ENCODE measurements at places on chromosomes 2 and 18.

DNA sequence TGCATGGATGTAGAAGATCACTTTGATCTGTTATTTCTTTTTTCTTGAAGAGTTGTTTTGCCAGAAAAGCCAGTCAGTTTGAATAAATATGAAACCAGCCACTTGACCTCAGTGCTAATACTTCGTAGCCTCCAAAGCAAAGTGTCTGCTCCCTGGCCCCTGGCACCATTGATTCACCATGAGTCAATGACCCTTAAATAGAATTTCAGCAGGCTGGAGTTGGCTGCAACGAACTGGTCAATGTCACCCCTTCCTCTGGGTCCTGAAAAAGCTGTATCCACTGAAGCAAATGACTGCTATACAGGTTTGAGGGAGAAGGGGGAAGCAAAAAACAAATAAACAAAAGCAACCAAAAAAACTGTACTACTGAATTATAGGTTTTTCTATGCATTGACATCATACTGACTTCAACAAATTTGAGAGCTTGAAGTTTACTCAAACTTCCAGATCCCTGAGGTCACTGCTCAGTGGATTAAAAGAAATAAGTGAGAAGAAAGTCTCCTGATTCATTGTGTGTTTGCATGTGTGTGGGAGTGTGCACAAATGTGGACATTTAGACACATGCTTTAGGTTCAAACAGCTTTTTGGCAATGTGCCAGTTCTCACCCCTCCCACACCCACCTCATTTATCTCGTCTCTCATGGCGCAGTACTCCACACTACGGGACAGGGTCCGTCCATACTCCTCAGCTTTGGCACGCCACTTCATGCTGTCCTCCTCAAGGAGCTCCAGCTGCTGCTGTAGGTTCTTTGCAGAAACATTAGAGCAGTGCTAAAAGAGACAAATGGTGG lies 58.1 kb upstream of the TTN start:
- DNase-seq, result peak; percentile 69

- peak; percentile 44 for DNase-seq
Observed at GRCh38 chr2:15313657-15314056, 247.5 kb downstream of the NBAS start.

- DNase-seq, result no peak
Observed at GRCh38 chr18:51006948-51007789, 22.8 kb upstream of the SMAD4 start.

GRCh38 chr2:23375448-23375847 lies 9.5 kb upstream of the KLHL29 start:
- no peak for DNase-seq

DNA sequence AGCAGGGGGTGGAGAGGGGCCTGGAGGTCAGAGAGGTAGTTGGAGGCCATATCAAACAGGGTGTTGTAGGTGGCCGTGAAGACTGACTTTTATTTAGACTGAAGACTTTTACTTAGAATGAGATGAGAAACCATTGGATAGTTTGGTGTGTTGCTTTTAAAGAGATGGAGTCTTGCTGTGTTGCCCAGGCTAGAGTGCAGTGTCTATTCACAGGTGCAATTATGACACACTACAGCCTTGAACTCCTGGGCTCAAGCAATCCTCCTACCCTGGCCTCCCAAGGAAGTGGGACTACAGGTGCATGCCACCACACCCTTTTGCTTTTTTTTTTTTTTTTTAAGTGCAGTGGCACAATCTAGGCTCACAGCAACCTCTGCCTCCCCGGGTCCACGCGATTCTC lies 2.5 kb upstream of the LRPPRC start:
- no peak for DNase-seq

- no peak for DNase-seq
Observed at GRCh38 chr2:159591221-159591620, 25.1 kb downstream of the BAZ2B start.

DNA sequence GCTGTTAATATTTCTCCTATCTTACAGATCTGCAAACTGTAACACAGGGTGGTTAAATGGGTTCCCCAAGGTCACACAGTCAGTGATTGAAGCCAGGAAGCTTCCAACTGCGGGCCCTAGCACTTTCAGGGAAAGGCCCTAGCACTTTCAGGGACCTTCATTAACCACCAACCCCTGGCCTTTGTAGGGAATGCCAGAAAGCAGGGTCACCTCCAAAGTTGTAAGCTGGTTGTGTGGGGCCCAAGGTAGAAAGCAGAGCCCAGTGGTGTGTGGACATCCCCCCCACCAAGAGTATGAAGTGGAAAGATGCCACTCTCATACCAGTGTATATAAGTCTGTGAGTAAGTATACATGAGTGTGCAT lies 4.4 kb downstream of the DLX2 start:
- DNase-seq, result no peak

- no peak for DNase-seq
Observed at GRCh38 chr2:146659976-146660375, 1184.9 kb upstream of the ACVR2A start.

Measured in fibroblast of lung (primary cell).